ENCODE measurements at places on chromosomes 7 and 10.

- peaks cover 11% of the 10 kb centered on the region for H3K4me1 ChIP-seq
- H3K27me3 ChIP-seq, result 0 out of 2 replicates have a peak, but pooled peaks cover 3% of the 10 kb centered on the region
- H3K36me3 ChIP-seq, result no peaks in the 10 kb centered on the region
- no peak overlapping the region for H3K4me3 ChIP-seq
- no peak for DNase-seq
Observed at GRCh38 chr10:14181567-14181936, 149.2 kb downstream of the FRMD4A start.

GRCh38 chr7:27579565-27579964 lies 83.1 kb downstream of the HIBADH start:
- no peaks in the 10 kb centered on the region for H3K27me3 ChIP-seq
- no peak overlapping the region for H3K4me3 ChIP-seq
- H3K27ac ChIP-seq, result no peak overlapping the region
- no peak for DNase-seq
- H3K4me1 ChIP-seq, result no peaks in the 10 kb centered on the region
- H3K36me3 ChIP-seq, result no peaks in the 10 kb centered on the region

DNA sequence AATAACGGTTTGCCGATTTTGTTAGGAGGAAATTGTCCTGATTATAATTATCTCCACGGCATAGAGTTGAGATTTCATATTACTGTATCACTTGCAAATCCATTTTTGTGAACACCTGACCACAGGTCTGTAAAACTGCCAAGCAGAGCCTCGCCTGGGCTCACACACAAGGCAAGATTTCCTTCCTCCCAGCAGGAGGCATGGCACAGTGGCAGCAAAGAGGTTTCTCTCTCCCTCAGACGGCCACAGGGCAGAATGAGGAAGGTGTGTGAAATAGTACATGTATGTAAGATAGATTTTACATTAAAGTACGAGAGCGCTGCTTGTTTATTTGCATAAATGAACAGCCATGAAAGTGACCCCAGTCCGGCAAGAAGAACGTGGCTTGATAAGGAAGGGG lies 130.1 kb downstream of the CELF2 start:
- H3K4me1 ChIP-seq, result peaks cover 56% of the 10 kb centered on the region
- H3K4me3 ChIP-seq, result 0 out of 2 replicates have a peak overlapping the region, but pooled peaks have one; percentile 6
- no peaks in the 10 kb centered on the region for H3K27me3 ChIP-seq
- DNase-seq, result peak; percentile 28
- H3K36me3 ChIP-seq, result no peaks in the 10 kb centered on the region
- H3K27ac ChIP-seq, result peak overlapping the region; percentile 19

GRCh38 chr10:130545697-130546096 lies 409.5 kb downstream of the GLRX3 start:
- no peak overlapping the region for H3K4me3 ChIP-seq
- DNase-seq, result no peak
- no peak overlapping the region for H3K27ac ChIP-seq
- H3K27me3 ChIP-seq, result no peaks in the 10 kb centered on the region
- peaks cover 11% of the 10 kb centered on the region for H3K4me1 ChIP-seq

GRCh38 chr7:81629702-81630101 lies 140.1 kb downstream of the HGF start:
- peaks cover 17% of the 10 kb centered on the region for H3K4me1 ChIP-seq
- DNase-seq, result peak; percentile 65
- no peak overlapping the region for H3K27ac ChIP-seq

GRCh38 chr10:125662584-125662983 lies 20.4 kb downstream of the TEX36 start:
- no peaks in the 10 kb centered on the region for H3K36me3 ChIP-seq
- H3K27ac ChIP-seq, result no peak overlapping the region
- no peak overlapping the region for H3K4me3 ChIP-seq
- no peak for DNase-seq
- H3K27me3 ChIP-seq, result no peaks in the 10 kb centered on the region

GRCh38 chr10:43082746-43083145 lies 5.9 kb downstream of the RET start:
- no peak overlapping the region for H3K4me3 ChIP-seq
- H3K27ac ChIP-seq, result no peak overlapping the region
- DNase-seq, result no peak
- 0 out of 2 replicates have a peak, but pooled peaks cover 4% of the 10 kb centered on the region for H3K4me1 ChIP-seq

DNA sequence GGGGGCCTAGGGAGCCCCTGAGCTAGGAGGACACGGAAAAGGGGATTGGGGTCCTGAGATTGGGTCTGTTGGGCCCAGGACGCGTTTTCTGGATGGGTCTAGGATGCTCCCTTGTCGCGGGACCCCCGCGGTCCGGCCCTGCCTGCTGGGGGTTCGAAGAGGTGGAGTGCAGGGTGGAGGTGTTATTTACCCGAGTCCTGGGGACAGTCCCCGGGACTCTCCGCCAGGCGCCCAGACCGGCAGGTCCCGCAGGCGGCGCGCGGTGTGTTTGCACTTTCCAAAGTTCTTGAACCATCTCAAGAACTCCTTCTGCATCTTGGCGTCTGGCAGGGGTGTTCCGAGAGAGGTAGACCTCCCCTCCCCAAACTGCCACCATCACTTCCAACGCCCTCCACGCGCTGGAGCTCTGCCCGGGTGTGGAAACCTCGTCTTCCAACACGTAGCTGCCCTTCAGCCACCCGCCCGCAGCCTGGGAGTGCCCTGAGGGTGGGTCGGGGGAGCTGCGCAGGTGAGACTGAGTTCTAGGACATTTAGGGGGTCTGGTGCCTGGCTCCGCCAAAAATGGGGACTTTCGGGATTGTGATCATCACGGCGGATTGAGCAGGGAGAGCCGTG lies 569 bp downstream of the CAV1 start:
- DNase-seq, result peak; percentile 74
- H3K27me3 ChIP-seq, result no peaks in the 10 kb centered on the region
- peak overlapping the region; percentile 92 for H3K4me3 ChIP-seq
- H3K36me3 ChIP-seq, result no peaks in the 10 kb centered on the region

DNA sequence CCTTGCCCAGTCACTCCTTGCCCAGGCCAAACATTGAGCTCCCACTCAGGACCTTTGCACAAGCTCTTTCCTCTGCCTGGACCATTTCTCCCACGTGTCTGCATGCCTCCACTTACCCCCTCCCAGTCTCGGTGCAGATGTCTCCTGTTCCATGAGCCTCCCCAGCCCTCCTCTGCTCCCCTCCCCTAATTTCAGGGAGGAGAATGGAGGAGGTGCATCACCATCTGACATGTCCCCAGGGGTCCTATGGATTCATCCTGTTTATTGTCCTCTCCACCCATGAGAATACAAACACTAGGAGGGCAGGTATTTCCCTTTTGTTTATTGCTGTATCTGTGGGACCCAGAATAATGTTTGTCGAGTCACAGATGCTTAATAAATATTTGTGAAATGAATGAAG lies 8.6 kb upstream of the GRID2IP start:
- no peak overlapping the region for H3K4me3 ChIP-seq
- H3K27me3 ChIP-seq, result no peaks in the 10 kb centered on the region
- no peaks in the 10 kb centered on the region for H3K4me1 ChIP-seq
- H3K27ac ChIP-seq, result no peak overlapping the region
- no peak for DNase-seq

GRCh38 chr7:1940402-1940786 lies 270.3 kb downstream of the ELFN1 start:
- no peaks in the 10 kb centered on the region for H3K4me1 ChIP-seq
- H3K27me3 ChIP-seq, result no peaks in the 10 kb centered on the region
- no peak for DNase-seq
- no peak overlapping the region for H3K27ac ChIP-seq

- H3K4me1 ChIP-seq, result no peaks in the 10 kb centered on the region
- DNase-seq, result no peak
- H3K4me3 ChIP-seq, result no peak overlapping the region
- no peaks in the 10 kb centered on the region for H3K36me3 ChIP-seq
- no peak overlapping the region for H3K27ac ChIP-seq
- H3K27me3 ChIP-seq, result no peaks in the 10 kb centered on the region
Observed at GRCh38 chr10:112275512-112276245, 7.5 kb upstream of the TECTB start.

DNA sequence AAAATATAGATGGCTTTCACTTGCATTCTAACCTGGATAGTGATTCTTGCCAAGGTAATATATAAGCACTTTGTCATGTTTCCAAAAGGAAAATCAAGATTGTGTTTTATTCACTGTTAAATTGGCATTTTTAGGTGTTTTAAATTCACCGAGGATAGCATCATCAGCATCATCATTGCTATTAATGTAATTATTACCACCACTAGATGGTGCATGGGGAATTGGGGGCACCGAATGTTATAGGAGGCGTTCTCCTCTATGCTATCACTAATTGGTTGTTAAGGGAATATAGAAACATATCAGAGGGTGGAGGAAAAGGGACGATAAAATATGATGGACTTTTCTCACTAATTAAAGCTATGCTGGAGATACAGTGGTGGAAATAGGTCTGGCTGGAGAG lies 95.5 kb downstream of the CELF2 start:
- no peaks in the 10 kb centered on the region for H3K4me1 ChIP-seq
- H3K27ac ChIP-seq, result no peak overlapping the region
- no peaks in the 10 kb centered on the region for H3K27me3 ChIP-seq
- H3K36me3 ChIP-seq, result no peaks in the 10 kb centered on the region

GRCh38 chr10:49740346-49741107 lies 21.6 kb downstream of the OGDHL start:
- no peak for DNase-seq
- no peaks in the 10 kb centered on the region for H3K36me3 ChIP-seq
- no peak overlapping the region for H3K4me3 ChIP-seq

DNA sequence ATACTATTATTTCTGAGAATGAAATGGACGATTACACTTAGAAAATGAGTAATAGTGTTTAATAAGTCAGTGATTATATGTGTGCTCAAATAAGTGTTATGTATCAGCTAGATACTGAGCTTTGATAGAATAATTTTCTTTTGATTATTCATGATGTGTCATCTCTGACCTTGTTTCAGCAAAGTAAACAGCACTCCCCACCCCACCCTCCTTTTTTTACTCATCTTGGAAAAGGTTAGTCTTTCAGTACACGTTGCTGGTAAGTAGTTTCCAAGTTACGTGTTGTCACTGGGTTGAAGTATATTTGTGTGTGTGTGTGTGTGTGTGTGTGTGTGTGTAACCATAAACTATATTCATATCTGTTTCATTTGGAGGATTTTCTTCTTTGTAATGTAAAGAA lies 84.1 kb downstream of the GNAI1 start:
- no peaks in the 10 kb centered on the region for H3K27me3 ChIP-seq
- H3K4me1 ChIP-seq, result peaks cover 12% of the 10 kb centered on the region
- no peak overlapping the region for H3K4me3 ChIP-seq
- H3K36me3 ChIP-seq, result no peaks in the 10 kb centered on the region
- DNase-seq, result no peak

DNA sequence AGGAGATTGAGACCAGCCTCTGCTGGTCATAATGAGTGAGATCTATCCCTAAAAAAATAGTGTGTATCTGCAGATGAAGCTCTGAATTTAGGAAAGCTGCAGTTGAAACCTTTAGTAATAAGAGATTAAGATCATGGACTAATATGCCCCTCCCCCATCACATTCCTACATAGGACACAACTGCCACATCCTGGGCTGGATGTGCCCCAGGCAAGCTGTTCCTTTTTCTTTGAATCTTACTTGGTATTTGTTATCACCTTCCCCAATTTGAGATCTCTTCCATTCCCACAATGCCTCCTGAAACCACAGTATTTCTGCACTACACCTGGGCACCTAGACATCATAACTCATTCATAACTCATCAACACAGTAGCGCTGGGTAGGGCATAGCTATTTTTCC lies 74.1 kb downstream of the DOCK1 start:
- H3K4me1 ChIP-seq, result no peaks in the 10 kb centered on the region
- no peak overlapping the region for H3K27ac ChIP-seq
- H3K27me3 ChIP-seq, result no peaks in the 10 kb centered on the region
- no peak overlapping the region for H3K4me3 ChIP-seq
- no peak for DNase-seq

DNA sequence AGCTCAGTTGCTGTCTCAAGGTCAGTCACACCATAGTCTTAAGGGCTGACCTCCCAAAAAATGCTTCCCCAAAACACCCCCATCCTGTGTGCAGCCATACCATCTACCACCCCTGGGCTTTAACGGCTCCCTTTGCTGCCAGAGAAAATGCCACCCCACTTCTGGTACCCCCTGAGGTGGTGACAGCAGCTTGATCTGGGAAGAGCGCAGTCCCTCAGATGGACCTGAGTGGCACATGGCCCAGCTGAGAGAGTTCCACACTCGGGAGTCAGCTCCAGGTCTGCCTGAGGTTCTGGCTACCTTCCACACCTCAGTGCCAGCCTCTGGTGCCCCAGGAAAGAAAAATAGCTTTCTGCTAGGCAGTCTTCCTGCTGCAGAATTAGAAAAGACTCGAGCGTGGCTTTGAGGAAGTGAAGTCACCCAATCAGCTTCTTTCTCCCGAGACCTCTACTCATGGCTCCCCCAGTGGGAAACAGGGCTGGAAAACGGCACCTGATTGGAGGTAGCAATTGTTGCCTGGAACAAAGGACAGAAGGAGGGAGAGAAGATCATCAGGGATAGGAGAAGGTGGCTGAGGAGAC lies 151.7 kb downstream of the ARHGAP21 start:
- no peak overlapping the region for H3K4me3 ChIP-seq
- DNase-seq, result no peak

DNA sequence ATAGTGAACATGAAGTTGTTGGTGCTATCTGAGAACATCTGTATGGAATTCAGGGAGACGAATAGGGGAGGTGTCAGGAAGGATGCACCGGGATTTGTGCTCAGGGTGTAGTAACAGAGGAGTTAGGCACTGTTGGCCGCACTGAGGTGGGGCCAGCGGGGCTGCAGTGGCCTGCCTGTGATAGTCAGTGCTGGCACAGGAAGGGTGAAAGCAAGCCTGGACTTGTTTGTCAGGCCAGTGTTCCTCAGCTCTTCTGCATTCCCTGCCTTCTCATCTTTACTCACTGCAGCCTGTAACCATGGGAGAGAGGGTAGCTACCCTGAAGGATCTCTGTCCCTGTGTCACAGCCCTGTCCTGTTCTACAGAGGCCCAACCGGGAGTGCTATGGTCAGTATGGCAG lies 81.3 kb downstream of the SH2D4B start:
- H3K4me1 ChIP-seq, result no peaks in the 10 kb centered on the region
- H3K36me3 ChIP-seq, result no peaks in the 10 kb centered on the region
- H3K27ac ChIP-seq, result no peak overlapping the region
- H3K4me3 ChIP-seq, result no peak overlapping the region
- DNase-seq, result no peak

DNA sequence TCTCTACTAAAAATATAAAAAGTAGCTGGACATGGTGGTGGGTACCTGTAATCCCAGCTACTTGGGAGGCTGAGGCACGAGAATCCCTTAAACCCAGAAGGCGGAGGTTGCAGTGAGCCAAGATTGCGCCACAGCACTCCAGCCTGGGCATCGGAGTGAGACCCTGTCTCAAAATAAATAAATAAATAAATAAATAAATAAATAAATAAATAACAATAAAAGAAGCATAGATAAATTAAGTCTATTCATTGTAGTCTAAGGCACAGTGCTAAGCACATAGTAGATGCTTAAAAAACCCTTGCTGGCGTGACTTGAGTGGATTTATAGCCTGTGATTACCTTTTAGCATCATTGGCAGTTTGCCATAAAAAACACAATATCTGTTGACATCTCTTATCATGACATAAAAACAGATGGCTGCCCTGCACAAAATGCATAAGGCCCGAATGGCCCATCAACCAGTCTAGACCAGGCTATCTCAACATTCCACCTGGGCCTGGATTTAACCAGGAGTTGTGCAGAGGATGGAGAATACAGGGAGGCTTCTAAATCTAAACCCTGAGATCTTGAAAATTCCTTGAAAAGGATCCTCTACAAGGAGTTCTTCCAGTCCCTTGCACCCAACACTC lies 94.9 kb downstream of the PRLHR start:
- H3K27me3 ChIP-seq, result no peaks in the 10 kb centered on the region
- H3K27ac ChIP-seq, result no peak overlapping the region
- no peaks in the 10 kb centered on the region for H3K36me3 ChIP-seq
- H3K4me1 ChIP-seq, result no peaks in the 10 kb centered on the region
- no peak for DNase-seq
- no peak overlapping the region for H3K4me3 ChIP-seq

Data from MM.1S (cell line).